Suppressor macrophage treated with lipopolysaccharide for 4 hours (primary cell): ENCODE measurements at places on chromosomes 3 and 15.

DNA sequence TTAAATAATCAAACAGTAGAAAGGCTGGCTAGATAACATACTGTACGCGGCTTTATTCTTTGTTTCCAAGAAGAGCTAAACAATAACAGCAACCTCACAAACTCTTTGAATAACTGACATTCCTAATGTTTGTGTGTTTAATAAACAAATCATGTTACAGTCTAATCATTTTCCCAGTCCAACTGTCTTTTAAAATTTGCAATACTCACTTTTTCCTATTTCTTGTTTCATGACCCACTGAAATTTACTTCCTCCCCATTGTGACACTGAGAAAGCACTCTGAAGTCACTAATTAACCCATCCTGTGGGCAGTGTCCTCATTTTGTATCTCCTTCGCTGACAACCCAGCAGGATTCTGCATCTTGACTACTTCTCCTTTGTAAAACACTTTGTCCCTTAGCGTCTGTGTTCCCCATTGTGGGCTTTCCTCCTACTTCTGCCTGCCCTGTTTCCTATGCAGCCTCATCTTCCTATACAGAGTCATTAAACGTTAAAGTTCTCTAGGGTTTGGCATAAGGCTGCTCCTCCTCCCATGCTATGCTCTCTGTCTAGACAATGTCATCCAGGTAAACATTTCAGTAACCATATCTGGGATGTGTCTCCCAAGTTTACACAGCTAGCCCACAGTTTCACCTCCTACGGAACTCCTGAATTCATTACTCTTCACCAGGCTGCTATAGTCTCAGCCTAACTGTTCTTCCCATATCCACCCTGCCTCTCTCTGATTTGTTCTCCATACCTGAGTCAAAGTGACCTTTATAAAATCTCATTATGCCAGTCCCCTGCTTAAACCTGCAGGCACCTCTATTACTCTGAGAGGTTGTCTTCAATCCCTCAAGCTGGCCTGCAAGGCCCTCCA lies 148.9 kb downstream of the GREM1 start:
- peak; percentile 88 for DNase-seq

DNA sequence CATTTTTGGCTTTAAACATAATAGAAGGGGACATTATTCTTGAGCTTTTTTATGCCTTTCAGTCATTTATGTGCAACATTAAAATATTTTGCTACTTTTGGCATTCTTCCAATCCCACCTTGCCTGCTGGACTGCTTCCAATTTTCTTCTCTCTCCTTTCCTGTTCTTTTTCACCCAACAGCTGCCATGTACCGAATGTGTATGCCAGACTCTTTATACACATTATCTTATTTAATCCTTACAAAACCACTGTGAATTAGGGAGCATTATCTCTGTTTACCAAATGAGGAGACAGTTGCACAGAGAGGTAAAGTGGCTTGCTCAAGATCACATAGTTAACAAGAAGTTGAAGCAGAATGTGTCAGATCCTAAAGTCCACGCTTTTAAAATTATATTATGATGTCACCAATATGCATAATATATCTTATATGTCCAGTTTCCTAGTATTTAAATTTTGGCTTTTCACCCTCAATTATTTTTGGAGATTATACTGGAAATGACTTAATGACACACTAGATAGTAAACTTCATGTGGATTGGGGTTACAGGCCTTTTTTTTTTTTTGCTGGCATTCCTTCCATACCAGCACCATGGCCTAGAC lies 231.5 kb downstream of the THRB start:
- no peak for DNase-seq

- DNase-seq = no peak
These were observed 18.5 kb downstream of the SLC6A20 start for GRCh38 chr3:45777746-45778386.

- DNase-seq = peak; percentile 40
These were observed 17.5 kb downstream of the VGLL3 start for GRCh38 chr3:86973440-86973839.

DNA sequence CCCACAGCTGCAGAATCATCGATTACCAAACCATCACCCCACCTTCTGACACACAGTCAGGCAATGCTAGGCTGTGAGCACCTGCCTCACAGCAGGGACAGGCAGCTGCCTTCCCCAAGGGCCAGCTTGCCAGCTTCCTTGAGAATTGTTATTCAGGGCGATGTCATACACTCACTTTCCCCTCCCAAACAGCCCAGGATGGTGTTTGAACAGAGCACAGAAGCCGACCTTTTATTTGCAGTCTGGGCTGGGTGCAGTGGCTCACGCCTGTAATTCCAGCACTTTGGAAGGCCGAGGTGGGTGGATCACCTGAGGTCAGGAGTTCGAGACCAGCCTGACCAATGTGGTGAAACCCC lies 84.5 kb upstream of the HERC1 start:
- DNase-seq = no peak

- peak; percentile 12 for DNase-seq
These were observed 270.2 kb downstream of the ROBO1 start for GRCh38 chr3:79497447-79498111.
